H9 (cell line): ENCODE measurements at places on chromosomes 2 and 18.

DNA sequence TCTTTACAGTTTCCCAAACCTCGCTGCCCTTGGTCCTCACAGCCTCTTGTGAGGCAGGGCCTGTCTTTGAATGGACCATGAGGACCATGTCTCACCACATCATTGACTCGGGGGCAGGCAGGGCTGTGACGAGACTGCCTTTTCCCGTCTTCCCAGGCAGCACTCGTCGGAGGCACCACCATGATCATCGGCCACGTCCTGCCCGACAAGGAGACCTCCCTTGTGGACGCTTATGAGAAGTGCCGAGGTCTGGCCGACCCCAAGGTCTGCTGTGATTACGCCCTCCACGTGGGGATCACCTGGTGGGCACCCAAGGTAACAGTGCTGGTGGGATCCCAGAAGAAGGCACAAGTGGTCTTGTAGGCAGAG lies 45.7 kb upstream of the MAPRE3 start:
- DNase-seq, result peak; percentile 36
- no peak overlapping the region for H3K4me3 ChIP-seq
- H3K27ac ChIP-seq, result no peak overlapping the region
- H3K4me1 ChIP-seq, result peaks cover 4% of the 10 kb centered on the region; the same call in 1 of the 2 replicates
- H3K36me3 ChIP-seq, result no peaks in the 10 kb centered on the region; the same call in 1 of the 3 replicates

GRCh38 chr2:157891643-157892041 lies 15.5 kb upstream of the ACVR1 start:
- H3K36me3 ChIP-seq, result no peaks in the 10 kb centered on the region
- no peak for DNase-seq
- no peaks in the 10 kb centered on the region for H3K27me3 ChIP-seq
- H3K4me1 ChIP-seq, result peaks cover 3% of the 10 kb centered on the region
- peak overlapping the region; percentile 11; the same call in 1 of the 3 replicates for H3K4me3 ChIP-seq

DNA sequence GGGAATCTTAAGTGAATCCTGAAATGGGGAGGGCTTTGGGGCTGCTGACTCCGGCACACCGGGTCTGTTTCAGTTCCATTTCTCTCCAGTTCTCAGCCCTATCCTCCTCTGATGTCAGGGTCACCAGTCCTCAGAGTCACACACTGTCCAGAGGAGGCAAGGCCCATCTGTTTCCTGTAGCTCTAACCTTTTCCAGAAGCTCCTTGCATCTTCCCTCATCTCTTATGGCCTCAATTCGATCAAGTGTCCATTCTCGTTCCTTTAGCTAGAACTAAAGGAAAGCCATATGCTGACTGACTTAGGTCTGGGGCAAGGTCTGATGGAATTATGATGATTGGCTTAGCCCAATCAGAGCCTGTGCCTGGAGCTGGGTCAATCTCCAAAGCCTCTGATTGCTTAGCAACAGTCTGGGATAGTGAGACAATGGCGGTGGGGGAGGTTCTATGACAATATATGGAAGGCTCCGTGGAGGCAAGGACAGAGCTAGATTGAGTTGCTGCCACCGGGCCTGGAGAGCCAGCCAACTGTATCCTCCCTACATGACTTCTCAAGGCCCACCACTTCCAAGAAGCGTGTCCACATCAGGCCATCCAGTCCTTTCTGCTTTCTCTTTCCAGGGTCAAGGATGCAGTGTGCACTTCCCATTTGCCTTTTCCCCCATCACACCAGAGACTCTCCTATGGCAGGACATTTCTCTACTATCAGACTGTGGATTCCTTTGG lies 5.2 kb downstream of the ANKRD53 start:
- peak; percentile 14 for DNase-seq
- no peaks in the 10 kb centered on the region; the same call in 1 of the 2 replicates for H3K27me3 ChIP-seq
- peaks cover 23% of the 10 kb centered on the region for H3K36me3 ChIP-seq
- H3K4me3 ChIP-seq, result no peak overlapping the region
- H3K4me1 ChIP-seq, result no peaks in the 10 kb centered on the region
- no peak overlapping the region for H3K27ac ChIP-seq

DNA sequence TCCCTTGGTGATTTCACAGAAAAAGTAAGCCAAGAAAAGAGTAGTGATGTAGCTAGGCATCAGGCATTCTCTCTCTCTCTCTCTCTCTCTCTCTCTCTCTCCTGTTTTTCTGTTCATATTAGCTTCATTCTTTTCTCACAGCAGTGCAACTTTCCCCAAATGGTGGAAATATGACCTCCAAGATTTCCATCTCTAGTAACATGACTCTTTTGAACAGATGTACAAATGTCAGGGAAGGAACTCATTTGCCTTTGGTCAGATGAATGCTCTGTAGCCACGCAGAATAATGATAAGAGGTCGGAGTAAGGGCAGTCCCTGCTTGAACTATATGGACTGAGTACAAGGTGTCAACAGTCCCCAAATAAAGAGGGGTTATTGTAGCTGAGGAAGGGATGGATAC lies 316.2 kb downstream of the GALNT13 start:
- no peaks in the 10 kb centered on the region for H3K4me1 ChIP-seq
- H3K36me3 ChIP-seq, result peaks cover 6% of the 10 kb centered on the region
- no peak overlapping the region for H3K4me3 ChIP-seq
- no peak overlapping the region for H3K27ac ChIP-seq
- no peaks in the 10 kb centered on the region for H3K27me3 ChIP-seq

- no peak overlapping the region for H3K27ac ChIP-seq
- DNase-seq, result no peak
- H3K27me3 ChIP-seq, result no peaks in the 10 kb centered on the region
- H3K4me3 ChIP-seq, result no peak overlapping the region
Measured at GRCh38 chr2:139123795-139124194, 343.6 kb upstream of the NXPH2 start.

- peaks cover 21% of the 10 kb centered on the region for H3K27me3 ChIP-seq
- peaks cover 4% of the 10 kb centered on the region; the same call in 1 of the 2 replicates for H3K4me1 ChIP-seq
- no peak overlapping the region for H3K4me3 ChIP-seq
- H3K36me3 ChIP-seq, result no peaks in the 10 kb centered on the region
- no peak overlapping the region for H3K27ac ChIP-seq
- peak; percentile 46 for DNase-seq
Measured at GRCh38 chr2:20676353-20677215, 9.6 kb downstream of the GDF7 start.

GRCh38 chr2:8545695-8546611 lies 135.9 kb upstream of the ID2 start:
- H3K36me3 ChIP-seq, result no peaks in the 10 kb centered on the region
- H3K4me1 ChIP-seq, result no peaks in the 10 kb centered on the region
- DNase-seq, result peak; percentile 20
- H3K4me3 ChIP-seq, result no peak overlapping the region

DNA sequence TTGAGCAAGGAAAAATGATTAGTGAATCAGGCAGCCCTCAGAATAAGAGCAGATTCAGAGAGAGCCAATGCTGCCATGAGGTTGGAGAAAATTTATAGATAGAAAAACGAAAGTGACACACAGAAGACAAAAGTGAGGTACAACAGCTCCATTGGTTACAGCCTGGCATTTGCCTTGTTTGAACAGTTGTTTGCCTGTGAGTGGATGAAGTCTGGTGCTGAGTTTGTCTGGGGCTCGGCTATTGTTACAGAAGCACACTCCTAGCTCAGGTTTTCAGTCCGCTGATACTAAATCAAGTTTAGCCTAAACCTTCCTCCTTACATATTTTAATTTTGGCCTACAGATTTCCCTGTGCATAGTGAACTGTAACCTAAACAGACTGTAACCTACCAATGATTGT lies 387.8 kb upstream of the RAB12 start:
- no peak overlapping the region for H3K27ac ChIP-seq
- H3K36me3 ChIP-seq, result peaks cover 8% of the 10 kb centered on the region
- no peak overlapping the region for H3K4me3 ChIP-seq
- no peak for DNase-seq
- H3K4me1 ChIP-seq, result peaks cover 8% of the 10 kb centered on the region; the same call in 1 of the 2 replicates

DNA sequence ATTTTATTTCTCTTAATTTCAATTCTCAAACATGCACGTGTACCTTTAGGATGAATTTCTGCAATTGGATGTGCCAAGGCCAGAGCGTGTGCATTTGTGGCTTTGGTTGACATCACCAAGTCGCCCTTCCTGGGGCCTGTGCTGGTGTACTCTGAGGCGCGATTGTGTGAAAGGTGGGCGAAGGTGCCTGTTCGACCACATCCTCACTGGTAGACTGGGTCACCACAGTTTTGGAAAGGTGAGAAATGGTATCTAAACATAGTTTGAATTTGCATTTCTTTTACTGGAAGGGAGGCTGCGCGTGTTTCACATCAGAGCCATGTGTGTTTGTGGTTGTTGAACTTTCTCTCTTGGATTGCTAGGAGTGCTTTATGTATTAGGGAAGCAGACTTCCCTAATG lies 89.8 kb downstream of the LDLRAD4 start:
- H3K36me3 ChIP-seq, result no peaks in the 10 kb centered on the region
- no peak overlapping the region for H3K27ac ChIP-seq
- H3K27me3 ChIP-seq, result no peaks in the 10 kb centered on the region
- H3K4me1 ChIP-seq, result no peaks in the 10 kb centered on the region
- no peak for DNase-seq
